NCI-H187 (cell line): ENCODE measurements at places on chromosomes 3 and 15.

DNA sequence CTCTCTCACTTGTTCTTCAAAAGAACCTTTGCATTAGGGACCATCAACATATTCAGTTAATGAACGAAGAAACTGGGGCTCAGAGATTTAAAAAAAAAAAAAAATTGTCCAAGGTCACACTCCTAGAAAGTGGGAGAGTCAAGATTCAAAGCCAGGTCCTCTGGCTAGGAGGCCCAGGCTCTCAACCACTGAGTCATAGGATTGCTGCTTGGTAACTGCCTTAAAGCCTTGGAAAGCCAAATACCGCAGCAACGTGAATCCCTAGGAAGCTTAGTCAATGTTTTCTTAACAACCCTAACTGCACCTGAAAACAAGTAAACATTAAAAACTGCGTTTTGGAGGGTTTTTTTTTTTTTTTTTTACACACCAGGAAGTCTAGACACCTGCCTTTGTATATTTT is 156.8 kb downstream of the WNT5A start:
- DNase-seq = no peak

GRCh38 chr3:23159929-23160328 is 43.2 kb upstream of the UBE2E2 start:
- no peak for DNase-seq

GRCh38 chr15:95018888-95019545 is 787.7 kb downstream of the MCTP2 start:
- DNase-seq = no peak

DNA sequence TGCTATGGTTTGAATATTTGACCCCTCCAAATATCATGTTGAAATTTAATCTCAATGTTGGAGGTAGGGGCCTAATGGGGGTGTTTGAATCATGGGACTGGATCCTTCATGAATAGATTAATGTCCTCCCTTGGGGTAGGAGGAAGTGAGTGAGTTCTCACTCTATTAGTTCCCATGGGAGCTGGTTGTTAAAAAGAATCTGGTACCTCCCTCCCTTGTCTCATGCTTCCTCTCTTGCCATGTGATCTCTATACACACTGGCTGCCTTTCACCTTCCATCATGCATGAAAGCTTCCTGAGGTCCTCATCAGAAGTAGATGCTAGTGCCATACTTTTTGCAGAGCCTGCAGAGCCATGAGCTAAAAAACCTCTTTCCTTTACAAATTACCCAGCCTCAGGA is 177.7 kb upstream of the MCTP2 start:
- no peak for DNase-seq

DNA sequence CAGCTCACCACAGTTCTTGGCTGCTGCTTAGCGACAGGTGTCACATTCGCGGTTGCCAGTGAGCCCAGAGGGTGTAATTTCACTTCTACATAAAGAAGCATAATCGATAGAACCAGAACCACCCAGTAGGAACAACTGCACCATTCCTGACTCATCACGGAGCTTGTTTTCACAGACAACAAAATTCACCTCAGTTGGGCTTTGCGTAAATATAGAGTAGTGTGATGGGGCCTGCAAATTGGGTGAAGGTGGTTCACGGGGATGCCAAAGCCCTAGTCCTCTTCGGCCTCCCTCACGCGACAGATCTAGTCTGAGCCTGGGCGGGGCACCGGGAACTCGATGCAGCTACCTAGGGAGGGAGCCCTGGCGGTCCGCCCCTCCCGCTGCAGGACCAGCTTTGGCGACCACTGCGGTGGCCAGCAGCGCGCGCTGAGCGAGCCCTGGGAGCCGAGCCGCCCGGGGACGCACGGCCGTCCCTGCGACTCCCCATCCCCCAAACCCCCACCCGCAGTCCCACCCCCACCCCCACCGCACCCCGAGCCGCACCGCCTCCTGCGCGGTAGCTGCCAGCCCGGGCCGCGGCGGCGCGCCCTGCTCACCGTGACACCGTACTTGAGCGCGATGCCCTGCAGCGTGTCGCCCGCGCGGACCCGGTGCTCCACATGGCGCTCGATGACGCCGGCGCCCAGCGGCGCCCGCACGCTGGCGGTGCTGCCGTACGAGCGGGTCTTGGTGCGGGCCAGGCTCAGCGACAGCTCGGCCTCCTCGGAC is 519 bp downstream of the LYSMD2 start:
- no peak for DNase-seq

DNA sequence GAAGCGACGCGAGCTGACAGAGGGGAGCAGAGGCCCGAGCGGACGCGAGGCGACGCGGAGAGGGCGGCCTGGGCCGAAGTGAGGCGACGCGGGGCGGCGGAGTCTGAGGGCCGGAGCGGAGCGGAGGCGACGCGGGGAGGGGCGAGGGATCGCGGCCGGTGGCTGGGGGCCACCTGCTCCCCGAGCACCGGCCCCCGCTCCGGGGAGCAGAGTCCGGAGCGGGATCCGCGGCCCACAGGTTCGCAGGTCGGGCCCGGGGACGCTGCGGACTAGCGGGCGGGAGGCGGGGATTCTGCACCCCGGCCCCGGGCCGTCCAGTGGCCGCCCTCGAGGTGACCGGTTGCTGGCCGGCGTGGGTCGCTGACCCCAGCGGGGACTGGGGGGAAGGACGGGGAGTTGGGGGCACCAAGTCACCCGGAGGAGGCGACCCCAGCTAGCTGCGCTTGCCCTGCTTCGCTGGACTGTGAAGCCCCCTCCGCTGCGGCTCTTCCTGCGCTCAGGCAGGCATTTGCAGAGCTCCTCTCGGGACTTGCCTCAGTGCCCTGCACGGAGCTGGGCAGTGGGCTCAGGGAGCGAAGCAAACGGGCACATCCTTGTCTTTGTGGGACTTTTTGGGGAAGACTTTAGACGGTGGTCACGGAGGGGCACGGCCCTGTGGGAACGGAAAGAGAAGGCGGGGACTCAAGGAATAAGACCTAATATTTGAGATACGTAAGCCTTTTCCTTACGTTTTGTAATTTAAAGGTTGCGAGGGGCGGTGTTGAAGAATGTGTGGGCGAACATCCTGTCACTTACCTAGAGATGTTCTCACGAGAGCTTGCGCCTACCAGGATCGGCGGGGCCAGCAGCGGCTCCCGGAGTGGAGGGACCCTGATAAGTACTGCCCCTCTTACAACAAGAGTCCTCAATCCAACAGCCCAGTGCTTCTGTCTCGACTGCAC is 566 bp downstream of the HMCES start:
- DNase-seq = no peak

DNA sequence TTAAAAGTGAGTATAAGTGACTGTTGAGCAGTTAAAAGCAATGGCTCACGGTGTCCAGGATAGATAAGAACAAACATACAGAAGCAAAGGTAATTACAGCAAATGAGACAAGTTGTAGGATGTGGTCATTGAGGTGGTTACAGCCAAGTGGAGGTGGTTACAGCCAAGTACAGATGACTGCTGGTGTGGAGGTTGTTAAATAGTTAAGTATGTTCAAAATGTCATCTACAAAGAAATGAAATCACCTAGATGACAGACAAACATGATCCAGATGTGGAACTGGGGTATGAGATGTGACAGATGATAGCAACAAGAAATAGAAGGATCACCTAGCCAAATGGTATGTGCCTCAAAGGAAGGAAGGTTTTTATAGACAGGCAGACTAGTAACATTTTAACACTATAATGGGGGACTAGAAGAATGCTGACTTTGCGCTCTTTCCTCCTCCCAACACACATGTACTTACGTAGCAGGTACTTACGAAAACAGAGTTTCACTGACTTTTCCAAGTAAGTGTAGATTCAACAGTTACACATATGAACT is 6.8 kb upstream of the ANKRD28 start:
- DNase-seq = no peak

- DNase-seq = no peak
Measured at GRCh38 chr3:43872301-43872700, 181.6 kb downstream of the ABHD5 start.

DNA sequence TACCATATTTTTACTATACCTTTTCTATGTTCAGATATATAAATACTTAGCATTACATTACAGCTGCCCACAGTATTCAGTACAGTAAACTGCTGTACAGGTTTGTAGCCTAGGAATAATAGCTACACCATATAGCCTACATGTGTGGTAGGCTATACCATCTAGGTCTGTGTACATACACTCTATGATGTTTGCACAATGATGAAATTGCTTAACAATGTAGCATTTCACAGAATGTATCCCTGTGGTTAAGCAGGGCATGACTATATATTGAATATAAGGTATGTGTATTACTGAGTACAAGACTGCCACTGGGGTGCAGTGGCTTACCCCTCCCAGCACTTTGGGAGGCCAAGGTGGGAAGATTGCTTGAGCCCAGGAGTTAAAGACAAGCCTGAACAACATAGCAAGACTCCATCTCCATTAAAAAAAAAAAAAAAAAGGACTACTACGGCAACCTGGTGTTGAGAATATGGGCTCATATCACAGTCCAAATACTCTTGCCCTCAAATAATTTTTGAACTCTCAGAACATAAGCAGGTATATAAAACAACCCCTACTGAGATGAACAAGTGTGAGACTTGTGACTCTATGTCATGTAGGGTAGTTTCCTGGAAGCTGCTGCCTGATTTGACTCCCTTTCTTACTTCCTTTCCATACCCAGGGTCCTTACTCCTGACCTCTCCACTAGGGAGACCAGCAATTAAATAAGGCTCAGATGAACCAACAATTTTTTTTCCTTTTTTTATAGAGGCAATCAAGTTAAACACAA is 4.8 kb downstream of the PPP1R14D start:
- no peak for DNase-seq

- no peak for DNase-seq
Measured at GRCh38 chr3:184377882-184378445, at the start of gene THPO. THPO (minus strand) TSS chr3:184378207; CDS start chr3:184376259, 1,948 bp downstream.

- no peak for DNase-seq
Measured at GRCh38 chr3:166663194-166663593, 716.9 kb downstream of the ZBBX start.

- no peak for DNase-seq
Measured at GRCh38 chr3:189334064-189334920, 162.5 kb downstream of the TPRG1 start.

- no peak for DNase-seq
Measured at GRCh38 chr3:99895131-99895696, 77.6 kb downstream of the CMSS1 start.

GRCh38 chr3:12938258-12938711 is 96.9 kb upstream of the RPL32 start:
- DNase-seq = no peak

DNA sequence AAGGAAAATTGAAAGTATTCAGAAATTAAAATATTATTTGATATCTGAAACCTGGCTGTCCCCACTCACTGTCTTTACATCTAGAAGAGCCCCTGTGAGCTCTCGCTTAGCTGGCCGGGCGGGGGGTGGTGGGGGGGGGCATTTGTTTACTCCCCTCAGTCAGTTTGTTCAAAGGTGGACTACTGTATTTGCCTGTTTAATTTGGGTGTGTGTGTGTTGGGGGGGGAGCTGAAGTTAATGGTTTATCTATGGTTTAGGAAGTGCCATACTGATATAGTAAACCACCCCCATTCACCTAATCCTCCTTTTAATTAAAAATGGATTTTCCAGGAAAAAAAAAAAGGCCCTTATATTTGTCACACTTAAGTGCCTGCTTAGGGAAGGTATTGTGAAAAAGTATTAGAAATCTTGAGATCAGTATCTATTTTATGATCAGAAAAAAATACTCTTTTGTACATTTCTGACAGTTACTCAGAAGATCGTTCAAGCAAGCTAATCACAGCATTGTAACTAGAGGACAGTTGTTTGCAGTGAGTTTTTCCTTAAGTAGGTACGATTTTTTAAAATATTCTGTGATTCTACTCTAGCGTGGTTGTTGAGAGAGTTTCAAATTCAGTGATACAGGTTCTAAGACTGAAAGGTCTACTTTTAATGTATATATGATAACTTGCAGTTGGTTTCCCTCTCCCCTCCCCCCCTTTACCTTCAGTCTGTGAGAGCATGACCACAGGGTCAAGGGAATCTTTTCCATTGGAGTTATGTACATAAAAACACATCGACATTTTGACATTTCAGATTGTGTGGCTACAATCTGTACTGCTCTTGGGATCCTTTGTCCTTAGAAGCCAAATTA is 8.5 kb downstream of the NR2F2 start:
- no peak for DNase-seq

DNA sequence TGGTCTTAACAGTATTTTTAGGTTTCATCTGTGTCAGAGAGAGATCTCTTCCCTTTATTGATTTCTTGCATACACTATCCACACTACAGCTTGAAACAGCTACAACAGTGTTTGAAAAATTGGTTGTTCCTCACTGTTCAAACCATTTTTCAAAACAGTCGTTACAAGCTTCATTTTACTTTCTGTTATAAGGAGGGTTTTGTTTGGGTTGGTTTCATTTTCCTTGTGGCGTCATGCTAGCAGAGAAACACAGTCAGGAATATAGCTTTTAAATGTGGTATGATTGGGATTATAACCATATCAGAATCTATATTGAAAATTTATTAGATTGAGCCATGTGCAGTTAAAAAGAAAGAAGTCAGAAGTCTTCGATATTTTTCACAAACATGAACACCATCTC is 400.6 kb downstream of the ZBTB20 start:
- no peak for DNase-seq

DNA sequence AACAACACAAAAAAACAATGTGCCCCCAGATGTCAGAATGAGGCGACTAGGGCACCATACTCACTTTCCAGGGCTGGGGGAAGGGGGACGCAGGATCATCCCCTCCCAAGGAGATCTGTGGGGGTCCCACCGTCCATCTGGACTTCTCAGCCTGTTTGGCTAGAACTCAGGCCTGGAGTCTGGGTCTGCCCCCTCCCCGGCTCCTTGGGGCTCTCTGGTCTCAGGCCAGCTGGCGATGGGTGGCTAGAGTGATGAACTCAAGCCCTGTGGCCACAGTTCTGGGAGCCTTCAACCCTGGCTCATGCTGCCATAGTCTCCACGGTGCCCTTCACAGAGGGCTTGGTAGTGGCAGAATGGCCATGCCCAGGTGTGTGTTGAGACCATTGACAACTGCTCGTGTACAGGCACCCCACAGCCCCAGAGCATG is 13.6 kb downstream of the ZBTB47 start:
- DNase-seq = no peak

- DNase-seq = no peak
Measured at GRCh38 chr15:58179206-58179605, 41.0 kb downstream of the AQP9 start.
